Peyer's patch (tissue), 4 donors: ENCODE measurements at places on chromosomes 1 and 21.
A peak's percentile ranks its signal among the peaks of the same experiment; 100 is the strongest.

DNA sequence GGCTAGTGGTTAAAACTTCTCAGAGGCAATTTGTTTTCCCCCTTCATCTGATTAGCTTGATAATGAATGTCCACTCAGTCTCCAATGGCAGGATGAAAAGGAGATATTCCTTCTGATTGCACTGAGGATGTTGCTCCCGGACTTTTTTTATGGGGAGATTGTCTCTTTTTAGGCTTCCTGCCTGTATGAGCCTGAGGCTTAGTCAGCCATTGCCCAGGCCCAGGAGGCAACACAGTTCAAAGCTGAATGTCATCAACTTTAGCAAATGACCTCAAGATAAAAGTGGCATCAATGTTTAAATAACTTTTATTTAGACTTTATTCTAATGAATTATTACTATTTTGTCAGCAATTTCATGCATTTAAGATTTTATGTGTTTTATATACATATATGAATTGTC, 162.9 kb upstream of the PTBP2 start:
- no peak for DNase-seq

- DNase-seq, result no peak
Measured at GRCh38 chr1:89755591-89755990, 65.2 kb upstream of the LRRC8D start.

DNA sequence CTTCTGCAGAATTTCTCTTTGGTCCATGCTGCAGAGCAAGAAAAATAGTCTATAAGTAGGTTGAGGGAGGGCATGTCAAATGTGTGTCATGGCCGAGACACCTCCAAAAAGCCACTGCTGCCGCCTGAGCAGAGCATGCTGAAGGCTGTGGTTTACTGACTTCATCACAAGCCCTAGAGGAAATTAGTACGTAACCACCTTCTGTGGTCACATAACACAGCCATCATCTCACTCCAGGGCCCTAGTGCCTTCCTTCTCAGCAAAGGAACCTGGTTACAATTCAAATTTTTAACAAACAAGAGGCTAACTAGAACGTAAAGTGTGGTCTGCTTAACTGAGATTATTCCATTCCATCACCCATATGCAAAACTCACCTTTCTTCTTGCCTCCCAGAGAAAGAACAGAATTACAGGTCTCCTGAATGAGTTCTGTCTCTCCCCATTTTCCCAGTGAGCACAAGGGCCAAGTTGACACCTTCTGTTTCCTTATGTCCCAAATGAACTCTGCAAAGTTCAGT, at the start of gene PTPN22:
Gene PTPN22 (minus strand): TSS at position 116 of the 517 bp plus-strand sequence.
- DNase-seq, result peak; percentile 87

DNA sequence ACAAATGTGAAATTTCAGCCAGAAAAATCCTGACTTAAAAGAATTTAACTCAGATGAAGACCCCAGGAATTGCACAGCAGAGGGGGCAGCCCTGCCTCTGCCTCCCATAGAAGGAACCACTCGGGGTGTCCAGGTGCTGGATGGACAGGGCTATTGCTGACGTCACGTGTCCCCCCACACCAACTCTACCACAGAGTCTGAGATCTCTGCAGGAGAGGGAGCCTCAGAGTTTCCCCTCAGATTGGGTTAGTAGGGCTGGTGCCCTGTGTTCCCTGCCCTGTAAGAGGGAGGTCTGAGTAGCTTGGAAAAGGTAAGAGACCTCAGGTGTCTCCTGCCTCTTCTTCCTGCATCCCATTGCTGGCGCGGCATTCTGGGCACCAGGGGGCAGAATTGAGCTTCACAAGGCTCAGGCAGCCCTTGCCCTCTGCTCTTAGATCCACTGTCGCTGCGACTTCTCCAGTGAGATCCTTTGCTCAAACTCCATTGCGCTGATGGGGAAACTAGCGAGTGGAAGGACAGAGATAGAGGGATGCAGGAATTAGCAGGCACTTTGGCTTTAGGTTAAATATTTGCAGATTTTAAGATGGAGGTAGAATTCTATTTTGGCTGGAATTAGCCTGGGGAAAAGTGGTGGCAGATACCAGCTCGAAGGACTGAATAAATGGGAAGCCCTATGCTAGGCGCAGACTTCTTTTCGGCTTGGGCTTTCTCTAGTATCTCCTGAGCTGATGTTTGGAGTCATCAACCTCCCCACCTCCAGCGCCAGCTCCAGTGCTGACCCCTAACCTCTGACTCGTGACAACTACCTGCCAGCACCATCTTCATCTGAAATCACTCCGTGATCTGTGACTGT, 42.8 kb upstream of the DMBX1 start:
- DNase-seq, result peak; percentile 88

DNA sequence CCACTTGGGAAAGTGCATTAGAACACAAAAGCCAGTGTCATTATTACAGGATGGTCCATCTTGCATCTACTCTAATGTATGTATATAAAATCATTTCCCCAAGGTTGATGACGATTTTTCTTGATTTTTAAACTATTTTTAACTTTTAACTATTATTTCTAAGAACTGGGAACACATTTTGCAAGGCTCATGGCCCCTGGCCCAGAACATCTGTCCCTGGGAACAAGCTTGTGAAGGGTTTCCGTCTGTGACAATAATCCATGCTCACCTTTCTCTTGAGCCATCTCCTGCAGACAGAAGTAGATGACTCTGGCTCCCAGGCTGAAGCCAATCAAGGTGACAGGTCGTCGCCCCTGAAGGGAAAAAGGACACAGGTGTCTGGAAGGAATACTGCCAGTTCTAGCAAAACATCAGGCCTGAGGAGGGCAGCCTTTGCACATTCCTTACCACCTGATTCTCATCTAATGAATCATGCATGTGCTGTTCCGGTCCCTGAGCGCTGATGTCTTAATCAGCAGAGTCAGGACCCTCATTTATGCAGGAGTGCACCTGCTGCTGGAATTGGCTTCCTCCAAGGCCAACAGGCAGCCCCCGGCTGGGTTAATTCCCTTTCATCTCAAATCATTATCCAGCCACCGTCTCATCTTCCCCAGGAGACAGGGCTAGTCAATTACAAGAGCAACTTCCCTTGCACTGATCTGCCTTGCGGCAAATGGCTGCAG, 62.5 kb downstream of the TMCO4 start:
- peak; percentile 64 for DNase-seq

DNA sequence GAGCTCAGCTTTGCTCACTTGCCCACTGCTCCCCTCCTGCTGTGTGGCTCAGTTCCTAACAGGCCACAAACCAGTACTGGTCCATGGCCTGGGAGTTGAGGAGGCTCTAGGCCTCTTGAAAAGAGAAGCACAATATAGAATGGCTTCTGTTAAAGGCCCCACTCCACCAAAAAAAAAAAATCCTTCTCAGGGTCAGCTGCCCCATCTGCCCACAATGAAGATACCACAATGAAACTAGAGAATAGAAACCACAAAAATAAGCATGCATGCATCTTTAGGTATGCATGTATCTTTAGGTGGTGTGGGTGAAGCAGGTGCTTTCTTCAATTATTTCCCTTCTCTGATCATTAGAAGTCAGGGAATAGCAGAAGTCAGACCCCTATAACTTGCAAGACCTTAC, 620.4 kb upstream of the BEND5 start:
- DNase-seq, result no peak

DNA sequence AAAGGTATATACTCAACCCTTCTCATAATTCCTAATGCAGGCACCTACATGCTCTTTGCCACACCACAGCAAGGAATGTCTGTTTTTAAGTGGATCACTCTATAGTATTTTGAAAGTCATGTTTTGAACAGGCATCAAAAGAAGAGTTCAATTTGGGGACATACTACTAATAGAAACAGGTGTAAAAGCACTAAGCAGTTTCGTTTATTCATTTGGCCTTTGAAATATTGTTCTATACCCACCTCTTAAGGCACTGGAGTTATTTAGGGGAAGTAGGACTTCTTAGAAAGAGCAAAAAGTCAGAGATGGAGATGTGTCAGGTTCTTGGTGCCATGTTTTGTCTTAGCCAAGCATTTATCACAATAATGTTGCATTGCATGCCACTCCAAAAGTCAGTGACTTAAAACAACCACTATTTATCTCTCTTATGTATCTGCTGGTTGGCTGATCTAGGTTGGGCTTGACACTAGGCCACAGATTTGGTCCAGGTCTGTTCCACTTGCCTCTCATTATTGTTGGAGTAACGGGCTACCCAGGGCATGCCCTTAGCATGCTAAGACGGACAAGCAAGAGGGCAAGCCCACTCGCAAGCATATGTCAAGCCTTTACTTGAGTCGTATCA, 107.5 kb downstream of the RGL1 start:
- no peak for DNase-seq

DNA sequence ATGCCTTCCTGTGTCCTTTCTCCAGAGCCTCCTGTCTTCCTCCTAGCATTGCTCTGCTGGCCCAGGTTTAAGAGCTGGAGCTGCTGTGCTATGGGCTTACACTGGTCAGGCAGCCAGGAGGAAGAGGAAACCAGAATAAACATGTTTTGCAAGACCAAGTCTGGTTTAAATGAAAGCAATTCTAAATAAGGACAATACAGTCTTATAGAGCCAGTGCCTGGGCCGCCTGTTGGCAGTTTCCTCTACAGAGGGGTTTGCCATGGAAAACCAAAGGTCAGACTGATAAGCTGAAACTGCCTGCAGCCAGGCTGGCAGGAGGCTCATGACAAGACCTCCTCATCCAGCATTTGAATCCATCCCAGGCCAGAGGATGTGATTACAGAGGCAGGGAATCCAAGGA, 92.9 kb upstream of the FGGY start:
- no peak for DNase-seq

- DNase-seq, result no peak
Measured at GRCh38 chr1:79197421-79197820, 190.9 kb upstream of the ADGRL4 start.

GRCh38 chr1:87927391-87928280, 599.0 kb downstream of the LMO4 start:
- DNase-seq, result no peak

DNA sequence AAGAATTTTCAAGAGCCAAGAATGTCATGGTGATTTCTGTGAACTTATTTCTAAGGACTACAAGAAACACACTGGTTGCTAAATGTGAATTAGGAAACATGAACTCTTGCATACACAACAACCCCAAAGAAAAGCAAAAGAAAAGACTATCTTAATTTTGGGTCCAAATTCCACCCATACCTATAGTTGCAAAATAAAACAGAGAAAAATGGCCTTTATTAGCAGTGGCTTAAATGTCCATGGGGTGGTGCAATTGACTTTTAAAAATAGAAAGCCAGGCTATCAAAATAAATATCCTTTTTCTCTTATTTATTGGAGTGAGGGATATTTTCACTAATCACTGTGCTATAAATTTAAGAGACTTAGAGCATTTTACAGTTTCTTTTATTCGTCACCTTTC, 80.9 kb upstream of the DPYD start:
- no peak for DNase-seq

GRCh38 chr1:212257157-212257556, 28.1 kb upstream of the PPP2R5A start:
- DNase-seq, result no peak
